Osteoblast (primary cell): ENCODE measurements at places on chromosomes 2 and 18. TPM values are rescaled to one million over a fixed set of nuclear protein-coding genes. Genes with fewer than 3 reads are reported as not detected.
A peak's percentile ranks its signal among the peaks of the same experiment; 100 is the strongest.

- H3K4me3 ChIP-seq: no peak overlapping the region
- no peaks in the 10 kb centered on the region for H3K4me1 ChIP-seq
- H3K27me3 ChIP-seq: no peaks in the 10 kb centered on the region
- H3K27ac ChIP-seq: no peak overlapping the region
- DNase-seq: peak; percentile 21
- H3K36me3 ChIP-seq: no peaks in the 10 kb centered on the region
Observed at GRCh38 chr18:13403786-13404549, 185.4 kb downstream of the LDLRAD4 start.

The PMAIP1 gene
- 3.5 and 4.0 TPM in 2 replicates for total RNA-seq

- H3K4me3 ChIP-seq: no peak overlapping the region
- no peaks in the 10 kb centered on the region for H3K27me3 ChIP-seq
- DNase-seq: peak; percentile 90
Observed at GRCh38 chr2:84395820-84396219, 63.3 kb downstream of the SUCLG1 start.

The HNMT gene
- total RNA-seq: 100 and 115 TPM in 2 replicates

DNA sequence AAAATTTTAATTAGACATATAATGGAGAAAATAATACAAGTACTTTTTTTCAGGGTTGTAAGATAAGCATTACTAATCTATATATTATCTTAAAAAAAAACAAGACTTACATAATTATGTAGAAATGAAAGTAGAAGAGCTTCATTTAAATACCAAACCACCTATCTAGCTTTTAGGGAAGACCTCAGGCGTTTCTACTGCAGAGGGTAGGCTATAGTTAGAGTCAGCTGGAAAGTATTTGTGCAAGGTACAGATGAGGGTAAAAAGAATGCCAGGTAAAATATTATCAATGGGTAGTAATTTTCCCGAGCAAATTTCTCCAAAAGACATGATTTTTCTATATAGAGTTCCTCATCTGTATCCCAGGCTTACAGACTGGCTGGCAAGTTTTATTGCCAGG lies 30.5 kb upstream of the SLC39A10 start:
- DNase-seq: no peak
- H3K36me3 ChIP-seq: no peaks in the 10 kb centered on the region
- H3K4me1 ChIP-seq: no peaks in the 10 kb centered on the region
- H3K27ac ChIP-seq: no peak overlapping the region
- H3K27me3 ChIP-seq: no peaks in the 10 kb centered on the region
